CD4-positive, alpha-beta T cell treated with Interleukin-6 at 100 ng/mL for 8 hours (primary cell): ENCODE measurements at places on chromosomes 7 and 10.
A peak's percentile ranks its signal among the peaks of the same experiment; 100 is the strongest.

DNA sequence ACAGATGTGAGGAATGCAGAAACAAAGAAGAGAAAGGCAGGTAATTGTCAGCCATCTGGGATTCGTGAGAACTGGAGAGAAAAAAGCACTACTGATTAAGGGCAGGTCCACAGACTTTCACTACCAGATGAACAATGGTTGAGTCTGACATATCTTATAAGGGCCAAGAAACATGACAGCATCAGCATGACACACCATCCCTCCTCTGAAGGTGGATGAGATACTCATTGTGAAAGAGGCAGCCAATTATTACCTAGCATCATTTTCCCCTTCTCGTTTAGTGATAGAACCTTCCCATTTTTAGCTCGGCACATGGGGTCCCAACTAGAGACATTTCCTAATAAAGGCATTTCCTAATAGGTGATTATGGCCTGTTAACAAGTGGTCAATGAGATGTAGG, 19.2 kb upstream of the MET start:
- DNase-seq = no peak

DNA sequence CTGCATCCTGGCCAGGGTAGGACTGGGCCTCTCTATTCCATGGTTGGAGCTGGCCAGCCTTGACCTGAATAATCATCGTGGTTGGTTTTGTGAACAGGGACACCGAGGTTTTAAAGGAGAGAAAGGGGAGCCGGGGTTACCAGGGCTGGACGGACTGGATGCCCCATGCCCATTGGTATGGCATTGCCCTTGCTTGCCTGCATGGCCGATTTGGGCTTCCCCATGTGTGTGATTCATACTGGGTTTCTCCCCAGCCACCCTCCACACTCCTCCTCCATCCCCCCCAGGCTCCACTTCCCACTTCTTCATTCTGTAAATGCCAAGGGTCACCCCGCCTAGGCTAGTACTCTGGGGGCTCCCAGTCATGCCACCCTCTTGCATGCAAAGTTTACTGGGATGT, 98.8 kb upstream of the MACROH2A2 start:
- no peak for DNase-seq

DNA sequence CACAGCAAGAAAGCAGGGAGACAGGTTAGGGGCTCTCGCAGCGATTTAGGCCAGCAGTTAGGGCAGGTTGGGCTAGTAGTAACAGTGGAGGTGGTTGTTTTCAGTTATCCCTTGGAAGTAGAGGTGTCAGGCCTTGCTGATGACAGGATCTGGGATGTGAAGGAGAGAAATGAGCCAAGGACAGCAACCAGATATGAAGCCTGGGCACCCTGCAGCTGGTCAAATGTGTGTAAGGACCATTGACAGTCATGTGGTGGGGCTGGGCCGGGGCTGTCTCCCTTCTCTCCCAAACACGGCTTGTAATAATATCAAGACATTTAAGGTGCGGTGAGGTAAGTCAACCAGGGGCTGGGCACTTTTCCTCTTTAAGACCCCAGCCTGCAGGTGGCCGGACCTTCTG, 112.5 kb upstream of the IGFBP3 start:
- no peak for DNase-seq

DNA sequence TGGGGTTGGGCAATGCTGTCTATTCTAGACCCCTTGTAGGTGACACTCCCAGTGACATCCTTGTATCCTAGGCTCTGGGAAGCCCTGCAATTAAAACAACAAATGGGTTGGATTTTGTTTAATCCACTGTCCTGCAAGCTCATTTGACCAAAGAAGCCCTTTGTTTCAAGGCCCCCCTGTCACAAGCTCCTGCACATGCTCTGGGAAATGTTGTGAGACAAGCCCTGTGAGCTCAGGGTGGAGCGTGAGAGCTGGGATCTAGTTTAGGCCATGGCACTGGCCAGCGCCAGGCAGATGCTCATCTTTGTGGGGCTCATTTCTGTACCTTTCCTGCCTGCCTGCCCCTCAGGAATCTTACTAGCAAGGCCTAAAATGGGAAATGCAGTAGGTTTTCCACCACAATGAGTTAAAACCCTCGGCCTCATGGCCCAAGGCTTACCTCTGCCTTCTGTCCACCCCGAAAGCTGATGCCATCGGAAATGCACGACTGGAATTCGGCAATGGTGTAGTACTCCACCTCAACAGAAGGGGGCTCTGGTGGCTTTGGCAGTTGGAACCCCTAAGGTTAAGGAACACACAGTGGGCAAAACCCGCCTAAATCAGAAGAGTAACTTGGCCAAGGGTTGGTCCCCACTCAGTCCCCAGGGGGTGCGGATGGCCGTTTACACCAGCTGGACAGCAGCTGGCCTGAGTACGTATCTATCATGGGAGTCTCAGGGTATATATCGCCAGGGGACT, 112.0 kb downstream of the NEURL1 start:
- DNase-seq = peak; percentile 24

DNA sequence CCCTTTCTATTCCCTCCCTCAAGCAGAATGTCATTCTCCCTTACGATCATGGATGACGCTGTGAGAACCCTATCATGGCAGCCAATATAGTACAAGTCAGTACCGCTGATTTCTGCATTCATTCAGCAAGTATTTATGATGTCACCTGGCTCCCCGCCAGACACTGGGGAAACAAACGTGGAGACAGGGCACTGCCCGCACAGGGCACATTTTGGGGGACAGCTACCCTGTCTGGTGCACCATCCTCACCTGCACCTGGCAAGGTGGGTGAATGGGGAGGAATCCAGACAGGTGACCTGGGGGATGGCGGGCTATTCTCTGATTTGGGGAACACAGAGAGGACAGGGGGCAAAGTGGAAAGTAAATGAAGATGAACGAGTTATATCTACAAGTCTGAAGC, 28.4 kb downstream of the MKI67 start:
- no peak for DNase-seq

GRCh38 chr7:155728116-155728515, 83.7 kb downstream of the RBM33 start:
- DNase-seq = no peak

DNA sequence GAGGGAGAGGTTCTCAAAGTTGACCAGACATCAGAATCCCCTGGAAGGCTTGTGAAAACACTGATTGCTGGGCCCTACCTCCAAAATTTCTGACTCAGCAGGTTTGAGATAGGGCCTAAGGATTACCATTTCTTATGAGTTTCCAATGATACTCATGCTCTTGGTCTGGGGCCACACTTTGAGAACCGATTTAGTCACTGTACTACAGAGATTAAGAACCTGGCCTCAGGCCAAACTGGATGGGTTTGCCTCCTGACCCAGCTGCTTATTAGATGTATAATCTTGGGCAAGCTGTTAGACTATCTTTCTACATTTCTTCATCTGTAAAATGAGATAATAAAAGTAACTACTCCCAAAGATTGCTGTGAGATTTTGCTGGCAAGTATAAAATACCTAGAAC, 77.1 kb upstream of the SCIN start:
- DNase-seq = no peak

DNA sequence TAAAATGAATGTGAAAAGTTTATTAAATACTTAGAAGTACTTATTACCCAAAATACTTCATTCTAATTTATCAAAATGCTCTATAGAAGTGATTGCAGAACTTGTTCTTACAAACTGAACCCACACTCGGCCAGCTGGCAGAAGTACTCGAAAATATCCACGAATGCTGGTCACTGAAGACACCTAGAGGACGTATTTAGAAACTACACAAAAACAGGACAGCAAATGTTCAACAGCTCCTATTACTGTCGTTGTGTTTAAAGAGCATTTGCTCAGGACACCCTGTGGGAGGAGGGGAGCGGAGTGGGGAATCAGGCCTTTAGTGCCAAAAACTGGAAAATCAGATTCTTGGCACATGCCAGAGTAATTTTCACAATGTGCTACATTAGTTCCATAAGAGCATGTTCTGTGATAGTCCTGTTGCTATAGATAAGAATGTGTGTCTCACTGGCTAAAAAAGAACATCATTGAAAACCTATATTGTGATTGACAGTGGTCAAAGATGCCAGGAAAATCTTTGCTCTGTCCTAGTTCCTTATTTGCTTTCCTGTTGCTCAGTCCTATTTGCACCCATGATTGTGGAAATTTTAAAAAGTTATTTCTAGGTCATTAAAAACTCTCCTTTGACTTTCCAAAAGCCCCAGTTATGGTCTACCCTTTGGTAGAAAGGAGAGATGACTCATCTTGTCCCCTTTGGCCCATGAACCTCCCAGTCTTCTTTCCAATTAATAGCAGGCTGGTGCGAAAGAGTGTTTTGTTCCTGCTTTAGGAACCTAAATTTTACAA, 49.0 kb upstream of the NRBF2 start:
- peak; percentile 52 for DNase-seq
